ENCODE measurements at places on chromosomes 1 and 21.

GRCh38 chr1:205477121-205477758 is 21.4 kb upstream of the BLACAT1 start:
- no peak for DNase-seq

- no peak for DNase-seq
Observed at GRCh38 chr1:5706239-5706638, 286.0 kb downstream of the NPHP4 start.

GRCh38 chr1:241332987-241333386 is 24.0 kb downstream of the RGS7 start:
- no peak for DNase-seq

GRCh38 chr1:200332716-200333115 is 77.1 kb downstream of the ZNF281 start:
- no peak for DNase-seq

- DNase-seq = no peak
Observed at GRCh38 chr1:18045203-18045602, 62.4 kb upstream of the IGSF21 start.

- no peak for DNase-seq
Observed at GRCh38 chr21:29786496-29787360, 153.1 kb downstream of the GRIK1 start.

DNA sequence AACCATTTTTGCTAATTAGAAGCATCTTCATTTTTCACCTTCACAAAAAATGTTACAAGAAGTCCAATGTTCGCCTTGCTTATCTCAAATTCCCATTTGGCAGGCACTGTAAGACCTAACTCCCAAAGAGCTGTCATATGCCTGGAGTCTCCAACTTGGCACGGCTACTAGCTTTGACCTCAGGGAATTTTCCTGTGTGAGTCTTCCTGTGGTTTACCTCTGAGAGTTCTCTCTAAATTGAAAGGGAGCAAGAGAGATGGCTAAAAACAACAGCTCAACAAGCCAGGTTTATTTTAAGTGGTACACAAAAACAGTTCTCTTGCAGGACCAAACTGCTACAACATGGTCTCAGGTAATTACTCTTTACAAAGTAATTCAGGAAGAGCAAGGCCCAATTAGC is 756.0 kb upstream of the ADGRL2 start:
- no peak for DNase-seq

Data from HS-5 (cell line).